ENCODE measurements at places on chromosomes 4 and X. TPM values are rescaled to one million over a fixed set of nuclear protein-coding genes. Genes with fewer than 3 reads are reported as not detected.

Gene ERCC6L
- total RNA-seq: 12.4 TPM

Gene ARHGAP24
- total RNA-seq: 48.9 TPM

Gene MAGEC2
- not detected for total RNA-seq

Gene AKAP4
- not detected for total RNA-seq

Gene CWH43
- total RNA-seq: 0.12 TPM

Gene ZCCHC18
- total RNA-seq: 2.0 TPM

Gene ANKRD37
- total RNA-seq: 7.0 TPM

Gene AR
- 16.6 TPM for total RNA-seq

Gene SLC34A2
- not detected for total RNA-seq

Gene CXCL5
- total RNA-seq: 0.25 TPM

Gene P2RY4
- total RNA-seq: not detected

Gene SPARCL1
- total RNA-seq: 0.22 TPM

Gene JAKMIP1
- total RNA-seq: not detected

Gene ARHGAP4
- 2.7 TPM for total RNA-seq

Gene LRRC66
- 0.33 TPM for total RNA-seq

Gene EVC
- total RNA-seq: 59.4 TPM

Gene NKX6-1
- total RNA-seq: 0.11 TPM

Gene SMIM20
- total RNA-seq: 39.0 TPM

Gene MAGEC1
- not detected for total RNA-seq

Gene ARMCX1
- 68.4 TPM for total RNA-seq

Gene SLC10A4
- 0.25 TPM for total RNA-seq

Gene TNIP3
- 0.25 TPM for total RNA-seq

Gene COL4A6
- 3.8 TPM for total RNA-seq

Gene FGF5
- total RNA-seq: 12.6 TPM

Gene VSIG4
- not detected for total RNA-seq

Gene CSAG3
- not detected for total RNA-seq

Gene HSFX3
- not detected for total RNA-seq

Gene ZAR1
- under 0.01 TPM for total RNA-seq

Gene MAGEH1
- total RNA-seq: 41.4 TPM

Gene HMGN5
- total RNA-seq: 1.7 TPM

Gene CT55
- total RNA-seq: not detected

Gene AFF2
- total RNA-seq: 0.22 TPM
